ENCODE measurements at places on chromosomes 12 and 14. TPM values are rescaled to one million over a fixed set of nuclear protein-coding genes. Genes with fewer than 3 reads are reported as not detected.

DNA sequence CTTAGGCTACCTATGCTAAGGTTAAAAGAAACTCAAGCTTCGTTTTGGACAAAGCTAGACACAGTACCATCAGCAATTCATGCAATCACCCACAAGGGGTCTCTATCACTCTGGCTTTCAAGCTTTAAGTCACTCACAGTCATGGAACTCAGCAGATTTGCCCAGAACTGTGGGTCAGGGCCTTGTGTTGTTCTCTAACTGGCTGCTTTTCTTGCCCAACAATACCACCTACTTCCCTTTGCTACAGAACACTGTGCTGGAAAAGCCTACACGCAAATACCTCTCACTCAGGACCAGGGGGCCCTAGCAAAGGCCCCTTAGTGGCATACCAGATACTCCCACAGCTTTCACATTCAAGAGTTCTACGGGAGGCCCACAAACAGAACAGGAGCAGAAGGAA, 9.1 kb downstream of the NEMP1 start:
- DNase-seq: no peak

DNA sequence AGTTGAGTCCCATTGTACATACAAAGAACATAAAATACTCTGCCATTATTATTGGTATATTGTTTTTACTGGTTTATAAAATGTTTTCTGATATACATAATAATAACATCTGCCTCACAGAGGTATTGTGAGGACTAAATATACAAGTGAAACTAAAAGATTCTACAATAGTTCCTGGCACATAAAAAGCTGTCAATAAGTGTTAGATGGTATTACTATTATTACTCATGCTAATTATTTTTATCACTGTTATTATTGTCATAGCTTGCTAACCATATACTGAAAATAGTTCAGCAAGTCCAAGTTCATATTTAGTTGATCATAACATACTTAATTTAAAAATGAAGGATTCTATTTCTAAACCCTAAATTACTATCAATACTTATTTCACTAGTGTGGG, 34.4 kb downstream of the BTG1 start:
- DNase-seq: no peak

DNA sequence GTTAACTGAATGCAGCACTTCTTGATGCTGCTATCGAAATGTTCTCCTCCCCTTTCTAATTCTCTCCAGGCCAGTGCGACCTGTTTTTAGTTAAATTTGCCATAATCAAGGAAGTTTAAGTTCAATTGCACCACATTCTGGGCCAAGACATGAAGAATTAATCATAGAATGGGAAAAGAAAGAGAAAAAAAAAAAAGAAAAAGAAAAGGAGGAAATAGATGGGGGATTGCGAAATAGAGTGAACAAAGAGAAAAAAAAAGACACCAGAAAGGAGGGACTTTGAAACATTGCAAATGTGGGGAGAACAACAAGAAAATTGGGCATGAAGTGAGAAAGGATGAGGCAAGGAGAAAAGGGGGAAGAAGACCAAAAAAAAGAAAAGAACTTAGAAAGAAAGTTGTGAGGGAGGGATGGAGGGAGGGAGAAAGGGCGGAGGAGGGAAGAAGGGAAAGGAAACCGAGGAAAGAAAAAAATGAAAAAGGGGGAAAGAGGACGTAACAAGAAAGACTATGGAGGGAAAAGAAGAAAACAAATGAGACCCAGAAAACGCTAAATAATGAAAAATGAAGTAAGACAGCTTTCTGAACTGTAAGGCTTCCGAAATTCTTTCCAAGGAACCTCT, 32.8 kb upstream of the TBX5 start:
- no peak for DNase-seq

GRCh38 chr14:51630987-51631386, 20.7 kb upstream of the FRMD6 start:
- DNase-seq: no peak

- no peak for DNase-seq
These were observed 60.5 kb downstream of the BTG1 start for GRCh38 chr12:92085040-92085735.

GRCh38 chr12:120159509-120160237, 34.8 kb downstream of the GCN1 start:
- no peak for DNase-seq

- DNase-seq: no peak
These were observed 6.7 kb downstream of the TRMT5 start for GRCh38 chr14:60974090-60974651.

DNA sequence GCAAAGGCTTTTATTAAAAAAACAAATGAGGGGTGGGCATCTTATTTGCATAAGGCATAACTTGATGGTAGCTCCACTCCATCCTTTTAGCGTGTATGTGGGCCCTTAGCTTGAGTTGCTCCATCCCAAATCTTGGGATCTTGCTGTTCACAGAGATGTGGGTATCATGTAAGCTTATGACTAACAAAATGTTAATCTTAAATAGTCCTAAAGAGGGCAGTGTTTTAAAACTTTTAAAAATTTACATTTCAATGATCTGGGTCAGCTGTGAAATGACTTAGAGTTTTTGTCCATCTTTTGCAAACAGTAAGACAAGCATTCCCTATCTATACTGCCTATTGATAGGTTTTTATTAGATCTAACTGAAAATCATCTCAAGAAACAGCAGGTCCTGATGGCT, 86.0 kb downstream of the SLCO1A2 start:
- DNase-seq: no peak

- no peak for DNase-seq
These were observed 334.1 kb upstream of the MIS18BP1 start for GRCh38 chr14:45587142-45587541.

- no peak for DNase-seq
These were observed 5.5 kb upstream of the SLC15A5 start for GRCh38 chr12:16282978-16283377.

DNA sequence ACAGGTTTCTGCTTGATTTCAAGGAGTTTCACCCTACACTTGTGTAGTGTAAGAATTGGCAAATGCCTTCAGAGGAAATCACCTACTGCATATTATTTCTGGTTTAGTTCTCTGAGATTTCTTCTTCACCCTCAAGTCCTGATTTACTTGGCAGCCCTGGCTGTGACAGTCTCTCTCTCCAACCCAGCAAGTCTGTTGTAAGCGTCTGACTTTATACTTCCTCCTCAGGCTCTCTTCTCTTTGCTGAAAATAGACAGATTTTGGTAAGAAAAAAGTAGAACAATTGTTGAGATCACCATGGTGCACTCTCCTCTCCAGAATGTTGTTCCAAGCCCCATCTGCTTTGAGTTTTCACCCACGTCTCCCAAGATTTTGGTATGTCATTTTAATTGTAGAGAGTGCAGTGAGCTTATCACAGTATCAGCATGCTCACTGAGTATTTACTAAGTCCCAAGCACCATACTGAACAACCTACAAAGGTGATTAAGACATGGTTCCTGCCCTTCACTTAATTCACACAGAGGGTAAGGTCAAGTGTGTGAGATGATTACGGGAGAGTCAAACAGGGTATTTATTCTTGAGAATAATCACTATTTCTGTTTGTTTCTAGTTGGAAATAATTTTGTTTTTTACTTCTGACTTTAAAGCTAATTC, 148.7 kb downstream of the MDGA2 start:
- DNase-seq: no peak

DNA sequence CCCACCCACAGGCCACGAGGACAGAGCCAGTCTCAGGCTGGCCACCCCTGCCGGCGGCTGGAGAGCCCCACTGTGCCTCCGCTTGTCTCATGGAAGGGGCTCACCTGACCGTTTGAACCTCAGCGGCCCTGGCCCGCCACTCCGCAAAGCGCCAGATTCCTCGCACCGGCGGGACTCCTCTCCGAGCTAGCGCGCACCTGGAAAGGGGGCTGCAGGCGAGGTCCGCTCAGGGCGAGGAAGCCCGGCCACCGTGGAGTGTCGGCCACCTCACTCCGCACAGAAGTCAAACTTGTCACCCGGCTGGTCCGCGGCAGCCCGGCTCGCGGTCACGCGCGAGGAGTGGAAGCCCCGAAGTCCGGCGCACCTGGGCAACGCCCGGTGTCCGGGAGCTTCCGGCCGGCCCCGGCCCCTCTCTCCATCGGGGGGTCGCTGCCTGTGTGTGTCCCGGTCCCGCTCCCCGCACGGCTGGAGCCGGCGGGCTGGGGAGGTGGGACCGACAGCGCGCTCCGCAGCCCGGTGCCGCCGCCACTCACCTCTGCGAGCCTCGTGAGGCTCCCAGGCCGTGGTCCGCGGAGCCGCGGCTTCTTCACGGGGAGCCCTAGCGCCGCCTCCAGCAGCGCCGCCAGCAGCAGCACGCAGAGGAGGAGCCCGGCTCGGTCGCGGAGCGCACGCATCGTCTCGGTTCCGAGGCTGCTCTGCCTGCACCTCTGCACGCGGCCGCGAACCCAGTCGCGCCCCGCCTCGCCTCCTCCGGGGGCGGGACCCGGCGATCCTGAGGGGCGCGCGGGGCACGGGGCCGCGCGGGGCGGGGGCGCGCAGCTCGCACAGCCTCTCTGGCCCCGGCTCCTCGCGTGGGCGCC, at the start of gene ISM2:
Gene ISM2, minus strand, starts transcription at position 697 of the 860 bp plus-strand sequence. Its CDS starts 23 bp downstream, at position 674.
- DNase-seq: peak; percentile 51

DNA sequence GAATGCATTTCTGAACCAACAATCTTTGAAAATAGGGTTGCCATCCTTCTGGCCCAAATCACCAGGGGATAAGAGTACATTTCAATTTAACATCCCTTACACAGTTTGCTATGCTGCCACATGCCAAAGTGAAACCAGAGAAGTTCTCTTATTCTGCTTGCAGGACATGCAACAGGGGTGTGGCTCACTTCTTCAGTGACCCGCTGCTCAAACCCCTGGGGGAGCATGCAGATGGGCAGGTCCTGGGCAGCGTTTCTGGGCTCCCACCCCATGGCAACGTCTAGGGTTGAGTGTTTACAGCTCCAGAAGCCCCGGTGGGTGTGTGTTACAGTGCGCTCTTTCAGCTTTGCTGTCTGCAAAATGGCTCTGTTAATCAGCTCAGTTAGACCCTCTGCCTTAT, 1306.3 kb upstream of the TMEM132C start:
- DNase-seq: no peak

- peak; percentile 67 for DNase-seq
These were observed 3.6 kb downstream of the ZNF839 start for GRCh38 chr14:102323102-102323501.

- DNase-seq: peak; percentile 91
These were observed 995 bp upstream of the HSP90B1 start for GRCh38 chr12:103929046-103929783.

DNA sequence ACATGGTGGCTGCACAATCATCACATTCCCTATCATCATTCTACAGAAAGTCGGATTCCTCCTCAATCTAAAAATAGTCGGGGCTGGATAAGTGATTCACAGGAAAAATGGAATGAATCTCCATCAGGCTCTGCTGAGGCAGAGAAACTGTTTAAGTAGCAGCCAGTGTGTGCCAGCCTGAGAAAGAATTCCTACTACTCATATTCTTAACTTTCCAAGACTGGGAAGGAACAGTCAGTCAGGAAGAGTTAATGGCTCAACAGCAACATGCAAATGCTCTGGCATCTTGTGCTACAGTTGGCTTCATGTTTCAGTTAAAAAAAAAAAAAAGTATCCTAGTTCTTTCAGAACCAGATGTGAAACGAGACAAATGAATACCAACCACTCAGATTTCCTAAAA, 187.0 kb downstream of the GRIP1 start:
- DNase-seq: no peak

DNA sequence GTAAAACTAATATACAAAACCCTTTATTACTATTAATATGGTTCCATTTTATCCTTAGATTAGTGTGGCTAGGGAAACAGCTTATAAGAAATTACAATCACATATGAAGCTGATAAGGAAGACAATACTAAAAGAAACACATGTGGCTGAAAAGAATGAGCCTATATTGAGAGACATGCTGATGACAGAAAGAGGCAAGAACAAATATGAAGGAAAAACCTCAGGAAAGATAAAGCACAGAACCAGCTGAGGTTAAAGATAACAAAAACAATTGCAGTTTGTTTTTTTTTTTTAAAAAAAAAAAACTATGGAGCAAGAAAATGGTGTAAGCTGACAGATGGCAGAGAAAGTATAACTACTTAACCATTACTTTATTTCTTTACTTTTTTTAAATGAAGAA, 69.2 kb upstream of the OSBPL8 start:
- no peak for DNase-seq

DNA sequence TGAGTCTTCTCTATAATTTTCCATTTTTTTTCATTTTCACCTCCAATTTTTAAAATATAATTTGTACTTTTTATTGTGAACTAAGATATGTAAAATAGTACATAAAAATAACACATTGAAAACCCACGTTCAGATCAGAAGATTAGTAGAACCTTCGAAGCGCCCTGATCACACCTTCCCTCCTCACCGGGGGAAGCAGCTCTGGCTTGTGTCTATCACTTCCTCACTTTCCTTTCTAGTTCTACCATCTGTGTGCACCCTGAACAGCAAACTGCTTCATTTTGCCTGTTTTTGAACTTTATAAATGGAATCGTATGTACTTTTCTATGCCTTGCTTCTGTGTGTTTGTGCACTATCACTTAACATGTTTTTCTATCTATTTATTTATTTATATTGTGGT, 11.8 kb upstream of the CD27 start:
- peak; percentile 19 for DNase-seq

Gene IFNG-AS1
- total RNA-seq: 0.27 TPM

Gene LBHD2
- not detected for total RNA-seq

Gene CYP27B1
- 0.98 TPM for total RNA-seq

Gene C12orf50
- 0.27 TPM for total RNA-seq

Gene GLI1
- 47.7 TPM for total RNA-seq

Measured in sciatic nerve (tissue), 2 donors.